Breast epithelium (tissue), 4 donors: ENCODE measurements at places on chromosomes 3 and 15. TPM values are rescaled to one million over a fixed set of nuclear protein-coding genes. Genes with fewer than 3 reads are reported as not detected.

The MOBP gene
- total RNA-seq: under 0.01 TPM

The CHL1 gene
- 34.8 TPM for total RNA-seq

The HYAL1 gene
- total RNA-seq: 3.5 TPM

The IQCF5 gene
- total RNA-seq: not detected

The LMOD3 gene
- total RNA-seq: not detected
